Omental fat pad (tissue), 4 donors: ENCODE measurements at places on chromosomes 11 and 22. TPM values are rescaled to one million over a fixed set of nuclear protein-coding genes. Genes with fewer than 3 reads are reported as not detected.
A peak's percentile ranks its signal among the peaks of the same experiment; 100 is the strongest.

Gene C22orf42
- not detected for total RNA-seq

GRCh38 chr11:120816176-120816575, 207.7 kb upstream of the TBCEL start:
- no peak for DNase-seq

Gene RRM1
- 37.9 TPM for total RNA-seq

Gene NAALADL1
- 27.4 TPM for total RNA-seq

GRCh38 chr11:36086366-36086765, 142.5 kb downstream of the LDLRAD3 start:
- no peak for DNase-seq

DNA sequence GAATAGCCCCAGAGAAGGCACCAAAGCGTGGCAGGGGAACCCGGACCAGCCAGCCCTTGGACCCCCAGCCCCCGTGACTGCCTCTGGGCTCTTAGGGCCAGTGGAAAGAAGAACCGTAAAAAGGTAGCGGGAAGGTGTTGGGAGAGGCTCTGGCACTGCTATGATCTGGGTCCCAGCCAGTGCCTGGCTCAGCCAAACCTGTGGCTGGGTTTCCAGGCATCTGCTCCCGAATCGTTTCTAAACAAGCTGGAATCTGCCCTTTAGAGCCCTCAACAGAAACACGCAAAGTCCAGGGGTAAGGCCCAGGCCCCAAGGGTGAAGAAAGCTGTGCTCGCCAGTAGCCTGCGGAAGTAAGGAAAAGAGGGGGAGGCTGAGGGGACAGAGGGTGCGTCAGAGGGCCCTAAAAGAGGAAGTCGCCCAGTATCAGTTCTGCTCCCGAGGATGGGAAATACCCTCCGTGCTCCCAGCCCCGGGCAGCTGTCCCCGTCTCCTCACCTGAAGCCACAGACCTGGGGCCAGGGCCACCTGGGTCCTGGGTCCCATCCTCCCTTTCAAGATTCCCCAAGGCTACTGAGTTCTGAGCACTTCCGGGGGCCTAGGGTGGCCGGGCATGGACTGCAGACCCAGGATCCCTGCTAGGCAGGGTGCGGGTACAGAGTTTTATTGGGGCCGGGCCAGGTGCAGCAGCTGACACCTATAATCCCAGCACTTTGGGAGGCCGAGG, 24.7 kb downstream of the IL10RA start:
- no peak for DNase-seq

Gene SART1
- total RNA-seq = 37.6 TPM

Gene MRPL49
- 37.2 TPM for total RNA-seq

DNA sequence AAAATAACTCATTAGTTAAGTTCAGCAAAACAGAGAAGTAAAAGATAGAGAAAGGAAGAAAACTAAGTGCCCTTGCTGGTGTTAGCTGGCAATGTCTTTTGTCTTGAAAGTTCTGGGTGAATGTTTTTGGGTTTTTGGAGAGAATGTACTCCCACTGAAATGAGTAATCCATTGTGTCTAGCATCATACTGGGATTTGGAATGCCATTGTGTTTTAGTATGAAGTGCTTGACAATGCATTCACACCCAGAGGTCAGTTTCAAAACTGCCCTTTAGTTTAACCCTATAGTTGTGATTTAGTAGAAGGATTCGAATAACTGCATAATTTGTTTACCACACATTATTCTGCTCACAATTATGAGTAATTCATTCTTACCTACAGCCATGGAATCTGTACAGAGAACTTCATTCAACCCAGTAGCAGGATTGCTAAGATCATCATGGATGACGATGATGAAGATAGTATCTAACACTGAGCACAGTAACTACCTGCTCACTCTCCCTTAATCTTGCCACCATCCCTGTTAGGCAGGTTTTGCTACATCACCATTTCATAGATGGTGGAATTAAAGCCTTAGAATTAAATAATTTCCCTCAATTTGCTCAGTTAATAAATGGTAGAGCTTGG, 33.9 kb downstream of the MAML2 start:
- no peak for DNase-seq

DNA sequence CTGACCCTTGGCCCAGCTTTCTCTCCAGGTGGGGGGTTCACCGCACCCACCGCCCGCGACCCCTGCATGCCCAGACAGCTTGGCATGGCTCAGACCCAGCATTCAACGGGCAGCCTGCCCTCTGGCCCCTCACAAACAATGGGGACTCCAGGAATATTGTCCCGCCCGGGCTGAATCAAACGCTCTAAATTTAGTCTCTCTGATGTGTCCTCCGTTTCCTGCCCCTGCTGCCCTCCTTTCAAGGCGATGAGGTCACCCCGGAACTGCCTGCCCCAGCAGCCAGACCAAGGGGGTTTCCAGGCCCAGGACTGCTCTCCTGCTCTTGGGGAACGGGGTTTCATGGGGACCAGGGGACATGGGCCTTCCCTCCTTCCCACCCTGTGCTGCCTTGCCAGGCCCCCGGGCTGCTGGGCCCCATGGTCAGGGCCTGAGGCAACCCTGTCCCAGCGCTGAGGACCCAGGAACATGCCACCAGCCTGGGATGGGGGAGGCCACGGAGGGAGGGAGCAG, 10.1 kb upstream of the PDGFB start:
- no peak for DNase-seq

Gene OR2AG1
- total RNA-seq = not detected

- no peak for DNase-seq
Observed at GRCh38 chr22:49398115-49398514, 429.6 kb downstream of the BRD1 start.

Gene INS
- total RNA-seq = not detected

DNA sequence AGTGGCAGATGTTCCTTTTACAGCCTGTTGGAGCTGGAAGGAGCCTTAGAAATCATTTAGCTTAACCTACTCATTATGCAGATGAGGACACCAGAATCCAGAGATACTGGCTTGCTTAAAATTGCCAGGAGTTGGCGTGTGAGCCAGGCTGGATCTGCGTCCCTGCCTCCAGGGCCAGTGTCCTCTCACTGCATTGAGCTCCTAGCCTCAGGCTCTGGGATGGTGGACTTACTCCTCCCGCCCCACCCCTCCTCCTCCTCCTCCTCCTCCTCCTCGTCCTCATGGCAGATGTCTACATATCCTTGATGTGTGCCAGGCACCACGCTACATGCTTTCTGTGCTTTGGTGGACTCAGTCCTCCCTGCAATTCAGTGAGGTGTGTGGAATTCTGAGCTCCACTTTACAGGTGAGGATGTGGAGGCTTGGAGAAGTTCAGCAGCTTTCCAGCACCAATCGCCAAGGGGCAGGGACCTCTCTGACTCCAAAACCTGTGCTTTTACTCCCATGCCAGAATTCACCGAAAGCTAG, 24.1 kb downstream of the ADAMTS15 start:
- DNase-seq = no peak

DNA sequence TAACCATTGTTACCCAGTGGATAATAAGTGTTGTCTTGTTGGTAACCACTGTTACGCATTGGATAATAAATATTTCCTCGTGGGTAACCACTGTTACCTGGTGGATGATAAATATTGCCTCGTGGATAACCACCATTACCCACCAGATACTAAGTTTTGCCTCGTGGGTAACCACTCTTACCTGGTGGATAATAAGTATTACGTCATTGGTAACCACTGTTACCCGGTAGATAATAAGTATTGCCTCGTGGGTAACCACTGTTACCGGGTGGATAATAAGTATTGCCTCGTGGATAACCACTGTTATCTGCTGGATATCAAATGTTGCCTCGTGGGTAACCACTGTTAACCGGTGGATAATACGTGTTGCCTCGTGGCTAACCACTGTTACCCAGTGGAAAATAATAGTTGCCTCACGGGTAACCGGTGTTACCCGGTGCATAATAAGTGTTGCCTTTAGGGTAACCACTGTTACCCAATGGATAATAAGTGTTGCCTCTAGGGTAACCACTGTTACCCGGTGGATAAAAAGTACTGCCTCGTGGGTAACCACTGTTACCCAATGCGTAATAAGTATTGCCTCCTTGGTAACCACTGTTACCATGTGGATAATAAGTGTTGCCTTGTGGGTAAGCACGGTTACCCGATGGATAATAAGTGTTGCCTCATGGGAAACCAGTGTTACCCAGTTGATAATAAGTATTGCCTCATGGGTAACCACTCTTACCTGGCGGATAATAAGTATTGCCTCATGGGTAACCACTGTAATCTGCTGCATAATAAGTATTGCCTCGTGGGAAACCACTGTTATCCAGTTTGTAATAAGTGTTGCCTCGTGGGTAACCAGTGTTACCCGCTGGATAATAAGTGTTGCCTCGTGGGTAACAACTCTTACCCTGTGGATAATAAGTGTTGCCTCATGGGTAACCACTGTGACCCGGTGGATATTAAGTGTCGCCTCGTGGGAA, 21.9 kb upstream of the NXPE4 start:
- DNase-seq = no peak

DNA sequence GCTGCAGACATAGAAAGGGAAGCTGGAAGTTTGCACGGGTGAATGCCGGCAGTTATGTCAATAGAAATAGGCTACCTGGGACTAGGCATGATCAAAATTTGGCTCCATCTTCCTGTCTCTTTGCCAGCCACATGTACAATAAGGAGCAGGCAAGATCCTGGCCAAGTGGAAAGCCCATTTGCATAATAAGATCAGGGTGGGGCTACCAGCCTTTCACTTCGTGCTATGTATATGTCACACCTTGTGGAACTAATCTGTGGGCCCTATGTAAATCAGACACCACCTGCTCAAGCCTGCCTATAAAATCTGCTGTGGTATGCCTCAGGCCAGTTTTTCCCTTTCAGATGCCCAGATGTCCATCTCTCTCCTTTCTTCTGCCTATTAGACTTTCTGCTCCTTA, 79.3 kb upstream of the DRD2 start:
- DNase-seq = no peak

- DNase-seq = no peak
Observed at GRCh38 chr22:38186429-38186828, 4.8 kb upstream of the PLA2G6 start.

- DNase-seq = no peak
Observed at GRCh38 chr11:900545-900944, 10.1 kb downstream of the CHID1 start.

Gene FAM180B
- total RNA-seq = not detected

GRCh38 chr22:18970948-18971315, 34.8 kb upstream of the PRODH start:
- DNase-seq = no peak

GRCh38 chr11:91786097-91786496, 438.5 kb upstream of the FAT3 start:
- DNase-seq = no peak

- no peak for DNase-seq
Observed at GRCh38 chr11:77444261-77444660, 29.6 kb downstream of the PAK1 start.

- no peak for DNase-seq
Observed at GRCh38 chr22:34841911-34842310, 224.0 kb upstream of the ISX start.

Gene OR52N4
- not detected for total RNA-seq

GRCh38 chr11:109454857-109455256, 32.9 kb downstream of the C11orf87 start:
- no peak for DNase-seq

GRCh38 chr22:17079572-17079971, 5.2 kb upstream of the IL17RA start:
- DNase-seq = no peak

DNA sequence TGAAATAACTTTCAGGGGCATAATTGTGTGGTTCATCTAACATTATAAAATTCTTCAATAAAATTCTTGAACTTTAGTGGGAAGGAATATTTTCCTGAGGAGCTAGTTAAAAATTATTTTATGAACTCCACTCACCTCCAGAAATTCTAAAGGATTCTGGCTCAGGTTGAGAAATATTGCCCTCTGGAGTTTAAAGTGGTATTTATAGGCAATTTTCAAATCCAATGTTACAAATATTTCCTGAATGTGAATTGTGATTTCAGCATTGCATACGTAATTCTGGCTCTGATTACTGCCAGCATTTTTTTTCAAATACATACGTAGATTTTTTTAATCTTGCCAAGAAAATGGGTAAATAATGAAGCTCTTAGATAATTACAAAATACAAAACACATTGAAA, 598.2 kb upstream of the ANO3 start:
- no peak for DNase-seq

Gene PTPRCAP
- 6.7 TPM for total RNA-seq

Gene MOV10L1
- total RNA-seq = 0.63 TPM

DNA sequence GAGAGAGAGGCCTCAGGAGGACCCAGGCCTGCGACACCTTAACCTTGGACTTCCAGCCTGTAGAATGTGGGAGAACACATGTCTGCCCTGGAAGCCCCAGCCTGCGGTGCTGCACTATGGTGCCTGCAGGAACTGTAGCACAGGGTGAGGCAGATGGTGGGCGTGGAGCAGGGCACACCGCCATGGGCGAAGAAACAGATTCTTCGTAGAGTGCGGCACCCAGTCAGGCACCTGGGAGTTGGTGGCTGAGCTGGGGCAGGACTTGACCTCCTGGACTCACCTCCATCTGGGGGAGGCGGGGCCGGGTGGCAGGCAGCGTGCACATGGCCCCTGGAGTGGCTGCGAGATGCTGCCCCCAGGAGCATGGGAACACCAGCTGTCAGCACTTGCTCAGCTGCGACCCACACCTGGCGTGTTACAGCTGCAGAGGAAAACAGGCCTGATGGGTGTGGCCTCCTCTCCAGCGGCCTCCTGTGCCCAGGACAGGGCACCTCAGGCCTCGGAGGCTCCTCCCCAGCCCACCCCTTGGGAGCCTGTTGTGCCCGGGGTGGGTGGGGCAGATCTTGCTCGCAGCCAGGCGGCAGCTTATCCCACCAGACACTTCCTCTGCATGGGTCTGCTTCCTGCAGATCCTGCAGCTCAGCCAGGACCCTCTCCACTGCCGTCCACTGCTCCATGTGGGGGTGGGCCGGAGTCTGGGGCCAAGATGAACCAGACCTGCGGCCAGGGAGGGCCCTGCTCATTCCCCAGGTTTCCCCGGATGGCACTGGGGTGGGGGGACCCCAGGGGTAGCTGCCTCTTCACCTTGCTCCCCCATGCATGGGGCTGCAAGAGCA, 80.4 kb downstream of the MYEOV start:
- peak; percentile 13 for DNase-seq

Gene GLYAT
- 4.2 TPM for total RNA-seq

DNA sequence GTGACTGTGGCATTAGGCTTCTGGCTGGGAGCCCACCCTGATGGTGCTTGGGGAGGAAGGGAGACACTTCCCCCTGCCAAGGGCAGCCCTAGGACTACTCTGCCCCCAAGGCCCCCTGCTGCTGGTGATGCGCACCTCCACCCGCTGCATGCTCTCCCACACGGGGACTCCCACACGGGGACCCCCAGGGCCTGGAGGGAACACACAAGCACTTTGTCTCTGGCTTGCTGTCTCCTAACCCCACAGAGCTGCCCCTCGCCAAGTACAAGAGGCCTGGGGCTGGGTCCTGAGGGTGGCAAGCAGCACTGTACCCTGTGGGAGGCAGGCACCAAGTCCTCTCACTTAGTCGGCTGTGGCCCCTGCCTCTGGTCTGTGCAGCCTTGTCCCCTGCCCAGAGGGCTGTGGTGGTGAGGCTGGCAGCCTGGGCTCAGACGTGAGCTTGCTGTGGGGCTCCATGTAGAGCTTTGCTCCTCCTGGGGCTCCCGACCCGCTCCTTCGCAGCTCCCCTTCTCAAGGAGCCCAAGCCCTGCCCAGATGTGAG, 7.9 kb downstream of the LRRC75B start:
- DNase-seq = no peak

GRCh38 chr11:104700609-104701008, 197.7 kb downstream of the CASP12 start:
- no peak for DNase-seq
